Cardiac muscle cell (in vitro differentiated cells and primary cell): ENCODE measurements at places on chromosomes 12 and 14.
A peak's percentile ranks its signal among the peaks of the same experiment; 100 is the strongest.

DNA sequence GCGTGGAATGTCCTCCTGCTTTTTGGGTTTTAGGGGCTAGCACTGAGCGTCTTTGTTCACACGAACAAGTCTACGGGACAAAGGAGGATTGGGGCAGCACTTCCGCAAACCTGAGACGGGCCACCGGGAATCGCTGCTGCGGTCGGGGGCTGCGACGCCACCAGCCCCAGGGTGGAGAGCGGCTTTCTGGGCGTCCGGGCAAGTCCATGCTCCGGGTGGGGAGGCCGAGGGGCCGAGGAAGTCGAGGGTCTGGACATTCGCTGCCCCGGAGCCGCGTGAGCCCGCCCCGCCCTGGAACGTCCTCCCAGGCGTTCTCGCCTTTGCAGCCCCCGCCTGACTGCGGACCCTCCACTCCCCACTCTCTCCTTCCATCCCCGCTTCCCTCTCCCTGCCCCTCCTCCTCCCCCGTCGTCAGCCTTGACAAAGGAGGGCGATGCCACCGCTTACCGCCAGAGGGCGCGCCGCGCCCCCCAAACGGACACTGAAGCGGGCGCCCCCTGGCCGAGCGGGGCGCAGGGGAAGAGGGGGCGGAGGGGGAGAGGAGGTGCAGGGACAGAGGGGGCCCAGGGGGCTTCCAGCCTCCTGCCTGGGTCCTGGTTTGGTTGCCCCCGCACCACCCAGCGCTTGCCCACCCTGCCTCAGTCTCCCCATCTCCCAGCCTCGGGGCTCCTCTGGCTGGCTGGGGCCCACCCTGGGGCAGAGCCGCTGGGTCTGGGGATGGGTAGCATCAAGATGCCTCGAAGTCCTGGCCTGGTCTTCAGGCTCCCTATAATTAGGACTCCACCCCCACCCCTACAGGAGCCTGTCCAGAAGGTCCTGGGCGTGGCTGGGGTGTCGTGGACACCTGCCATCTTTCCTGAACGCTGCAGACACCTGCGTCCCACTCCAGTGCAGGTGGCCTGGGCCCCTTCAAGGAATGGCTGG lies 39.1 kb upstream of the INF2 start:
- peak; percentile 66 for DNase-seq

- no peak for DNase-seq
Observed at GRCh38 chr14:97546491-97547230, 749.5 kb downstream of the VRK1 start.

DNA sequence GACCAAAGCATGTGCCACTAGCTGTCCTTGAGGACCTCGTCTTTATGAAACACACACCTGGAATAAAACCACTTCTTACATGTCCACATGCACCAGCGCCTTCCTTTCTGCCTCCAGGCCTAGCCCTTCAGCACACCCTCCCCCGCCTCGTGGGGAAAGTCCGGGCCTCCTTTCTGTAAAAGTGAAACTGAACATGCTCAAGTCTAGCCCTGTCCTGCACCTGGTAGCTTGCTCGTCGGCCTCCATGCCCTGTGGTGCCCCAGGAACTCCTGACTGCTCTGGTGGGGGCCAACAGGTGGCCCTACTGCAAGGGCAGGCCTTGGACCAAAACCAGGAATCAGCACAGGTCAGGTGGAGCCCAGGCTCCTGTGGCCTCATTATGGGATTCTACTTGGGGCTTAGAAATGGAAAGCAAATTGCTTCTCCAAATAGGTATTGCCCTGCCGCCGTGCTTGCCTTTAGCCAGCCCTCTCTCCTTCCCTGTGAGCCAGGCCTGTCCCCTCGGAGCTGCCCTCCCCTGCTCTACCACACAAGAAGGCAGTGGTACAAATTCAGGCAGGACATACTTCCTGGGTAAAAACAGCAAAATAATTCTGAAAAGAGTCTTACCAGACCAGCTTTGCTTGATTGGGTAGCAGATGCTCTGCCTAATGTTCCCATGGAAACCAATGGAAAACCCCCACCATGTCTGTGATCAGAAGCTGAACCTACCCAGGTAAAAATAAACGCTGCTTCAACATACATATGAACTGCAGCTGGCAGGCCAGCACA lies 43.5 kb downstream of the ERH start:
- no peak for DNase-seq

DNA sequence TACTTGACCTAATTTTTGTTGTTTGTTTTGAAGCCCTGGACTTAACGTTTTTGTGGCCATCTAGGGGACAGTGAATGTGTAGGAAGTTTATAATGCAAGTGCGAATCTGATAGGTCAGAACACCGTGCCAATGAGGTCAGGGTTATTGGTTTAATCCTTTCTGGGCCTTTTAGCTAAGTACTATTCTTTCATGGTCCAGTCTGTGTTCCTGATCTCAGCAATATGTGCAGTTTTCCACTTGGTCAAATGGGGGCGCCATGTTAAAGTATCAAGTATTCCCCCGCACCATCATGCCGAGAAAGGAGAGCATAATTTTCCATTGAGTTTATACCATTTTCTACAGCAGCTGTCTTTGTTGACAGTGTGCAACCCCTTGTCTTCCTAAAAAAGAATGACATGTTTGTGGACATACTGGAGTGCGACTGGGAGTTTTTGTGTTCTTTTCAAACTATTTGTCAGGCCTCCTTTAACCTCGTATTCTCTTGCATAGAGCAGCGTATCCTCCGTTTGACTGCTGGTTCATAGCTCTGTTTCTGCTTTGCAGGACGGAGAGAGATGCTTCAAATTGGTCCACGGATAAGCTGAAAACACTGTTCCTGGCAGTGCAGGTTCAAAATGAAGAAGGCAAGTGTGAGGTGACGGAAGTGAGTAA lies 1.3 kb downstream of the AHSA1 start:
- DNase-seq: peak; percentile 73

- peak; percentile 16 for DNase-seq
Observed at GRCh38 chr12:18468246-18469075, 207.1 kb downstream of the PIK3C2G start.

DNA sequence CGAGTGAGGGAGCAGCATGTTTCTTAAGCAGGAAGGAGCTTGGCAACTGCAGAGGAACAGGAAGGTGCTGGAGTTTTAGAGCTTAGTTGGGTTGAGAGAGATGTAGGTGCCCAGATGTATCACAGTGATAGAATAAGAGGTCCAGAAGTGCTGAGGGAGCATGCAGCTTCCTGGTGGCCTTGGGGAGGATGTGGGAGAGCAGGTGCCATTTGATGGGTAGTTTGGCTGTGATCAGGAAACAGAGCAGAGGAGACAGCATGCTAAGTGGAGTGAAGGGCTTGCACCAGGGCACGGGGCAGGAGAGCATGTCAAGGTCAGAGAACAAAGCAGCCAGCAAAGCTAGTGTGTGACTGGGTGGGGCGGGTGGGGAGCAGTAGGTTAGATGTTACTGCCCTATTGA lies 74.8 kb downstream of the PAPOLA start:
- DNase-seq: no peak

DNA sequence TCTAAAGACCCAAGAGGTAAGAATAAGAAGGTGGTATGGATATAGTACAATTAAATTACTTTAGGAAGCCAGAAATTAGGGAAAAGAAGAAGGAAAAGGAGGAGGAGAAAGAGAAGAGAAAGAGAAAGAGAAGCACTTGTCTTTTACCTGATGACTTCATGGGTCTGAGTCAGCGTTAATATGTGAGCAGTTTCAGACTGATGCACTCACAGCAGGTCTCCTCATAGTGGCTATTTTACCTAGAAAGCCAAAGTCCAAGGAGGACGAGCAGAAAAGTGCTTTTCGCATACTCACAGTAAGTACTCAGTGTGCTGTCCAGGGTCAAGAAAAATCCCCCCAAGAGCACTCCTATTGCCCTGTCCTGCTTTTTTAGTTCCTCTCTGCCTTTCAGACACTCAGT lies 222.1 kb downstream of the C12orf42 start:
- DNase-seq: no peak

GRCh38 chr14:63276492-63277342 lies 42.0 kb downstream of the GPHB5 start:
- DNase-seq: peak; percentile 56

- no peak for DNase-seq
Observed at GRCh38 chr14:96623676-96624484, 121.7 kb downstream of the PAPOLA start.

DNA sequence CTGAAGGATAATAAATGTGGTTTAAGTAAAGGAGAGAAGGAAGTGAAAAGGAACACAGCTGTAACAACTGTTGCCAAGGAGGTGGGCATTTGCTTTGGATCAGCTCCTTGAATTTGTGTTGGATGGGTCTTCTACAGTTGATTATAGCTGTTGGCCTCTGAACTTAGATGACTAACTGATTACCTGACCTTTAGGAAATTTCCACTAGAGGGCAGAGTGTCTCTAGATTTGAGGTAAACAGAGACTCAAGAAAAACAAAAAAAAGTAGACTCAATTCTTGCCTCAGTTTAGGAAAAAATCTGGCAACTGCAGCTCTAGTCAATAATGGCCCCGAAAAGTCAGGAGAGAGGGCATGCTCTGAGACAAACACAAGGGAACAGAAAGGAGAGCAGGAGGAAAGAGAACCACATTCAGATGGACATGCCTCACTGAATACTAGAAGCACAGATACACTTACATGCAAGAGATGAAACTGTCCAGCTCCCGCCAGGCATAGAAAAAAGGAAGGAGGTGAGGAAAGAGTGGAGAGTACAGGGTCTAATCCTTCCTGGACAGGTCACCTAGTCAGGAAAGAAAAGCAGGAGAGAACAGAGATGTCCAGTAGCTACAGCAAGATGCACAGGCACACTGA lies 20.6 kb downstream of the COX14 start:
- peak; percentile 71 for DNase-seq

DNA sequence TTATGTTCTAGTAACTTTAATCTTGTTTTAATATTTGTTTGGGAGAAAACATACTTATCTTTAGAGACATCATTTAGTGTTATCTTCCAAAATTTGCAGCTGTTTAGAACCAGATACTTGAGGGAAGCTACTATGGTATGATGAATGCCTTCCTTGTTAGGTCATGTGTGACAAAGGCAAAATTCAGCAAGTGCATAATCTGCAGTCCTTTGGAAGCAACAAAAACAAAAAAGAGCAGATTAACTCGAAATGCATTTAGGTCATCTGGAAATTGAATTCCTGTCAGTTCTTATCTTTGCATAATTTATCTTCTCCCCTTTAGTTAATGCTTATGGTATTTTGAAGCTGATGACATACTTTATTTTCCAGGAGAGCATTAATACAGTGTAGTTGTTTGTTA lies 3.5 kb downstream of the FBXO34 start:
- DNase-seq: no peak

DNA sequence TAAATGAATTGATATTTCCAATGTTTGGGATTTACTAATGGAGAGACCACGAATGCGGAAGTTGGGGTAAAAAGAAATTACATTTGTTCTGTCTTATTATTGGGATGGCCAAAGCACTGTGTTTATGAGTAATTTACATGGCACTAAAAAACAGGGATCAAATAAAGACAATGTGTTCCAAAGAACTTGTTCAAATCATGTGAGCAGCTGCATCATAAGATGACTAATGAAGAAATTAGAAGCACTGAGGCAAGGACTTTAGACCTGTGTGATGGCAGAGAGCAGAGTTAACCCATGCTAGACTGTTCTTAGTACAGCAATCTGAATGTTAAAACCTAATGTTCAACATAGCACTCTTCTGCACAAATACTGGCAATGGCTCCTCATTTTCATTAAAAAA lies 34.3 kb upstream of the DCN start:
- no peak for DNase-seq

DNA sequence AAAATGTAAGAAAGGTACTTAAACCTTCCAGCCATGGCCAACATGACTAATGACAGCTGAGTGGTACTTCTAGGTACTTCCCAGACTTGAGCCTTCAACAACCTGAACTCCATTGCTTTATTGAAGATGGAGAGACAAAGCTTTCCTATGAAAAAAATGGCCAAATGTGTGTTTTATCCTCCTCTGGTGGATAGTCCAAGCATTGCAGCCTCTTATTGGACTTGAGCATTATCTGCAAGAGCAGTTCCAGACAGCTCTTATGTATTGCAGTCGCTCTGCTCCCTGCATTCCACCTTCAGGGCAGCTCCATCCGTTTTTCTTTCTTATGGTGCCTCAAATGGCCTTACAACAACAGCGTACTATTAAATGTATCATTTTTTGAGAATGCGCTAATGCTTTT lies 588.2 kb downstream of the NRXN3 start:
- DNase-seq: peak; percentile 11

DNA sequence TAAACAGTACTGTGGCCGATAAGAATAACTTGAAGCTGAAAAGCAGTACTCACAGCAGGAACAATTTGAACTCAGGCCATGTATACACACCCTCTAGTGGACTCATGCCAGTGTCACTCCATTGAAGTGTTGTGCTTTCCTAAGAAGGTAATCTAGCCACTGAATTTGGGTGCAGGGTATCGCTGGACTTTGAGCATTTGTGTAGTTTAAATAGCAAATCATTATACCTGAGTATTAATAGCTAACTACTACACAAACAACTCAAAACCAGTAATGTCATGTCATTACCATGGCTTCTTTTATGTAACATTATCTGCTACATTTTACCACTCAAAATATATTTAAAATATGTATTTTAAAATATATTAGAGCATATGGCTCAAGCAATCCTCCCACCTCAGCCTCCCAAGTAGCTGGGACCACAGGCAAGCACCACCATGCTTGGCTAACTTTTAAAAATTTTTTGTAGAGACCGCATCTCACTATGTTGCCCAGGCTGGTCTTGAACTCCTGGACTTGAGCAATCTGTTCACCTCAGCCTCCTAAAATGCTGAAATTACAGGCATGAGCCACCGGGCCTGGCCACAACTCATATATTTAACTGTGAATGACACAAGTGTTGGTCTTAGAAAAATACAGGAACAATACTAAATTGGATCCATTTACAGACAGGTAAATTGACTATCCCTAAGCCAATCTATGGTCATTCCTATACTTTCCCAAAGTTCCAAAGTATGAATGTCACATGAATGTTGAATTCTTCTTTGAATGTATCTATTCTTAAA lies 25.6 kb upstream of the ARID4A start:
- no peak for DNase-seq
